ENCODE measurements at places on chromosomes 4 and X.
A peak's percentile ranks its signal among the peaks of the same experiment; 100 is the strongest.

- DNase-seq = no peak
Observed at GRCh38 chr4:139965789-139966188, 188.2 kb downstream of the MAML3 start.

DNA sequence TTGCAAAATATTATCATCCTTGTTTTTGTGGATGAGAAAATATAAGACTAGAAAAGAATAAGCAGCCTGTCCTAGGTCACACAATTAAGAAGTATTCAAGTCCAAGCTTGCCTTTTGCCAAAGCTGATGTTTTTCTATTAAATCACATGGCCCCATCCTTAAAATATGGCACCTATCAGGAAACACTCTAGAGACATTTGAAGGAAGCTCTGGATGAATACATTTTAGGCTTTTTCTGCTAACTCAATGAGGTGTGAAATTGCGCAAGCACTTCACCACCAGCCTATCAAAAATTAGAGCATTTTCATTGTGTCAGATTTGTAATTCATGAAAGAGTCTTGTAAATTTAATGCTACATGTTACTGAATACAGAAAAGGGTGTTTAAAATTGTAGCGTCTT, 251.1 kb upstream of the MAD2L1 start:
- no peak for DNase-seq

DNA sequence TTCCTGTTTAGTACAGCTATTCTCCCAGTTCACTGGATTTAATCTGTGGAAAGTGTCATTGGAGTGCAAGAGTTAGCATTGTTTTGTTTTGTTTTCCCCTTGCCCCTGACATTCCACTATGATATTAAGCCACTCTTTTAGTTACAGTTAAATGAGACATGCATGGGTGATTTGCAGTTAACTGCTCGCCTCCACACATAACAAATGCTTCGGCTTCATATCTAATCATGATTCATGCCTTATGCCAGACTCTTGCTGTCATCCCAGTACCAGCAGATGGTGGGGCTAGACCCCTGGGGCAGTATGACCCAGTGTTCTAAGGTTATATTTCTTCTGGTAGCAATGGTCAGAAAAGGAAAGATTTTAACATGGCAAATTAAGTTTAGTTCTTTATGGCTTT, 80.1 kb downstream of the RAP1GDS1 start:
- peak; percentile 57 for DNase-seq

- DNase-seq = peak; percentile 39
Observed at GRCh38 chr4:7803992-7804755, 135.5 kb downstream of the AFAP1 start.

DNA sequence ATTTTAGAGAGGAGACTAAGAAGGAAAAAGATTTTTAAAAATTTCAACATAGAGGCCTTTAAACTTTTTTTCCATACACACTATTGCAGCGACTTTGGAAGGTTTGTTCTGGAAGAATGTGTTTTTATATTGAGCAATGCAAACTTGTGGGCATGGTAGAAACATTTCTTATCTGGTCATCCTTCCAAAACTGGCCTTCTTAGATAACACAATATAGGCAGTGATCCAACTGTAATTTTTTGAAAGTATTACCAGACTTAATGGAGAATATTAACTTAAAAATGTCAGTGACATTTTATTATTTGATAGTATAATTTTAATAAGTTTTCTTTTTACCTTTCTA, 25.6 kb downstream of the FHDC1 start:
- DNase-seq = peak; percentile 43

DNA sequence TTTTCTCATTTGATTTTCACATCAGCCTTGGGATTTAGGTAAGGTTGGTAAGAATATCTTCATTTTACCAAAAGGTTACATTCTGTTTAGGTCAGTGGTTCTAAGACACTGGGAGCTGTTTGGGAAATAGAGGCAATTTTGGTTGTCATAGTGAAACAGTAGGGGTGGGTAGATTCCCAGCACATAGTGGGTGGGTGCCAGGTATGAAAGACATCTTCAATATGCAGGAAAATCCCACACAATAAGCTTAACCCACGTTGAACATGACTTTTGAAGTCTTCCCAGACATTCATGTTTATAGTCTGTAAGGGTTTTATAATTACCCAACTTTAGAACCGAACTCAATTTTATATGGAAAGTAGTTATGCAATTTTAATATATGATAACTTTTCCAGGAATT, 249.6 kb downstream of the SNCA start:
- DNase-seq = no peak

GRCh38 chrX:80807606-80807991, 2.1 kb downstream of the BRWD3 start:
- no peak for DNase-seq

DNA sequence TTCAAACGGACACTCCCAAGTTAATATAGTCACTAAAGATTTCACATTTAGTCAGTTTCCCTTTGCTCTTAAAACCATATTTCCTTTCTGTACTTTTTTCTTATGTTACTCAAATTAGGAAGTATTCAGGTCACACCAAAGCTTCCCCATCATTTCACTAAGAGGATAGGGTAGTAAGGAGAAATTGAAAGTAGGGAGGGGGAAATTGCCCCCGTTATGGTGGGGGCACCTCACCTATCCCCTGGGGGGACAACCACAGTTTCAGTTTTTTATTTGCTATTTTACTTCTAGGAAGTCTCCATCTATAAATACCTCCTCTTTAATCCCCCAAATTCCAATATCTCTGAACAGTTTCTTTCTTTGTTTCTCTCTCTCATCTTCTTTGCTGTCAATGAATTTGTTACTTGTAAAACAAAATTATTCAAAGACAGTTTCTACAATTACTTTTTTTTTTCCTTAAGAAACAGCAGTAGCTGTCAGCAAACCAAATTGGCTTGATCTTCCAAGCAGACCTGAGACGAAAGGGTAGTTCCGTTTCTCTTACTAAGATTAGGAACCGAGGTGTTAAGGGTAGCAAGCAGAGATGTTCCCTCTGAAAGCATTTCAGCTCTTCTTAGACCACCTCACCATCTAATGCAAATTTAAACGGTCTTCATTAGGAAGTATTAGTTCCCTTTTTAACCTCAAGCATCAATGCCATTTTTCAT, 160.2 kb upstream of the KLF3 start:
- no peak for DNase-seq

GRCh38 chr4:35689870-35690269, 554.4 kb downstream of the ARAP2 start:
- no peak for DNase-seq

- no peak for DNase-seq
Observed at GRCh38 chr4:176150704-176151103, 44.7 kb downstream of the SPATA4 start.

DNA sequence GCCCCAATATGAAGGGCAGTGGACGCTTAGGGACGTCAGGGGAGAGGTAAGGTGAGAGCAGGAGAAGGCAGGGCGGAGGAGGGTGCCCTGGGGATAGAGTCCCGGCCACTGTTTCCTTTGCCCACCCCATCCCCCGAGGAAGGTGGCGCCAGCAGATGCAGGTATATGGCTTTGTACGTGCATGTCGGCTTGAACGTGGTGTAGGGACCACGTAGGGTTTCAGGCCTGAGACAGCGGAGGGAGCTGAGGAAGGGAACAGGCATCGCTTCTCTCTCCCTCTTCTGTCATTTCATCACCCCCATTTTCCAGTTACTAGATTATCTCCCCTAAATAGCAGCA, 97.9 kb downstream of the PHKA2 start:
- no peak for DNase-seq

- DNase-seq = no peak
Observed at GRCh38 chrX:93932471-93933220, 258.6 kb downstream of the FAM133A start.

DNA sequence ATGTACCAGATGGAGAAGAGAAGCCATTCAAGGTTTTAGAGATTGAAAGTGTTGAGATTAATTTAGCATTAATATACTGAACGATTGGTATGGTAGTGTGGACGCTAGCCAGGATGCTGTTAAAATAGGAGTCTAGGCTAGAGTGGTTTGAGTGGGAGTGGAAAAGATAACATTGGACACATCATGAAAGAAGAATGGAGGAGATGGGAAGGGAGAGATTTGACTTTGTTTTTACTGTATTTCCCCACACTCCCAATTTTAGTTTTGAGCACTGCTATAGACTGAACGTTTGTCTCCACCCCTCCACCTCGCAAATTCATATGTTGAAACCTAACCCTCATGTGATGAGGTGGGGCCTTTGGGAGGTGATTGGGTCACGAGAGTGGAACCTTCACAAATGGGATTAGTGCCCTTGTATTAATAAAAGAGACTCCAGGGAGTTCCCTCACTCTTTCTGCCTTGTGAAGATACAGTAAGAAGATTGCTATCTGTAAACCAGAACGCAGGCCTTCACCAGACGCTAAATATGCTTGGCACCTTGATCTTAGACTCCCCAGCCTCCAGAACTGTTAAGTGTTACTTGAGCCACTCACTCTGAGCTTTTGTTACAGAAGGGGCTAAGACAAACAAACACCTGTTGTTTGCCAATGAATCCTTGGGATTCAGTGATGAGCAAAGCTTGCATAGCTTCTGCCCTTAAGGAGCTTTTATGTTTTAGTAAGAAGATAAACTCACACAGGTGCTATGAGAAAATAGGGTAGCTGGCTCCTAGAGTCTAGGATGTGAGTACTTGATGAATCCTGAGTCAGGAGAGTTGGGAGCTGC, 25.8 kb downstream of the USP9X start:
- peak; percentile 69 for DNase-seq

DNA sequence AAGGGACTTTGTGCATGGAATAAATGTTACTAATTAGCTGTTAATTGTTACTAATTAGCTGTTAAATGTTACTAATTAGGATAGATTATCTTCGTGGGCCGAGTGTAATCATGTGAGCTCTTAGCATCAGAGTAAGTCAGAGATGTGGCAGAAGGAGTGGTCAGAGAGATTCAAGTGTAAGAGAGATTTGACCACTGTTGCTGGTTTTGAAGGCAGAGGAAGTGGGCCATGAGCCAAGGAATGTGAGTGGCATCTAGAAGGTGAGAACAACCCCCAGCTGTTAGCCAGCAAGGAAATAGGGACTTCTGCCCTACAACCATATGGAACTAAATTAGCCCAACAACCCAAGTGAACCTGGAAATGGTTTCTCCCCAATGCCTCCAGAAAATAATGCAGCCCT, 28.2 kb downstream of the ODAPH start:
- DNase-seq = peak; percentile 33

DNA sequence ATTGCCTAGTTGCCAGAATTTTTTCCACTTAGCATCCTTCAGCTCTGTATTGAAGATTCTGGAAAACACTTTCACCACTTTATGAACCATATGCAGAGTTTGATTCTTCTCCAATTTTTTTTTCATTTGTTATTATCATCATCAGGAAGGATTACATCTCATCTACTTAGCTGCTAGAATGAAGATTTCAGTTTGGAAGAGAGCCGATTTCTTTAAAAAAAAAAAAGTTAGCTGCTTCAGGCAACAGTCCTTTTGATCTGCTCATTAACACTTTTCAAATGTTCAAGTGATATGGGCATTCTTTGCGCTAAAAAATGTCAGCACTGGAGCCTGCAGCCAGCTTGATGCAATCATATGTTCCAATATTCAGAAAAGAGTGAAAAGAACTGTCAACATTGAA, 76.2 kb downstream of the ANTXR2 start:
- no peak for DNase-seq

GRCh38 chr4:140078366-140078765, 75.6 kb downstream of the MAML3 start:
- no peak for DNase-seq

DNA sequence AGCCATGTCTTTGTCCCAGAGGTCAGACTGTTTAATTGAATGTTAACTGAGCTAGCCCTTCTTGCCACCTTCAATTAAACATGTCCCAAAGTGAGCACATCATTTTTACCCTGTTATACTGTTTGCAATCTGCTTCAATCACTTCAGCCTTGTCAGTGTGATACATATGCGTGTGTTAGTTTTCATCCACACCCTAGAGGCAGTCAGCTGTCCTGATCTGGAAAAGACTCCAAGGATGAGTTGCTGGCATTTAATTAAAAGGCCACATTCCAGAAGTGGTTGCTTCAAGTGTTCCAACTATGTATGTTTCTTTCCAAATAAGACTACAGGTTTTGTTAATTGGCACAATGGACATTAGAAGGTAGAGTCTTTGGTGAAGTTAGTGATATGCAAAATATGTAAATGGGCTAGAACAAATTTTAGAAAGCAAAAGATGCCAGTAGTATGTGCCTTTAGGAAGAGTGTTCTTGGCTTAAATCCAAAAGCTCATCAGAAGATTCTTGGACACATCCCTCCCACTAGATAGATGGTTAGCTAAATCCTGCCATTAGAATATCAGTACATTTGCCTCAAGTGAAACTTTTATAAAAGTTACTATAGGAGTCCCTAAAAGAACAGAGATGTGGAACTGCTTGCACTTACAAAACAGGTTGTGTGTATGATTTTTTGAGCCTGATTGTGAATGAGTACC, 79.5 kb upstream of the SLIT2 start:
- DNase-seq = no peak

DNA sequence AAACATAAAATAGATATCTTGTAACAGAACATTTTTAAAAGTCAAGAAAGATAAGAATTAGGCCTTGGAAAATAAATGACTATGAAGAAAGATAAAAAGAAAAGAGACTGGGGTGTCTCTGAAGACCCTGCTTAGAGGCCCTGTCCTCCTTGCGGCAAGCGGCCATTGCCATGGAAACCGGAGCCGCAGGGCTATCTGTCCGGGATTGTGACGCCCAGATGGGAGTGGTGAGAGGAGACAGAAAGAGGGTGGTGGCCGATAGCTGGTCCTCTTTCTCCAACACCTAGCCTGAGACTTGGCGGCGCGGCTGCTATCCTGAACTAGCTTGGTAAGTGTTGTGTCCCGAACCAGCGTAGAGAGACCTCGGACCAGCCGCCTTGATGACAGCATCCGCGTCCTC, at the start of gene DUSP21:
Gene DUSP21 (plus strand): TSS at position 269 of the 400 bp plus-strand sequence. CDS start 112 bp downstream, at position 381.
- DNase-seq = no peak

DNA sequence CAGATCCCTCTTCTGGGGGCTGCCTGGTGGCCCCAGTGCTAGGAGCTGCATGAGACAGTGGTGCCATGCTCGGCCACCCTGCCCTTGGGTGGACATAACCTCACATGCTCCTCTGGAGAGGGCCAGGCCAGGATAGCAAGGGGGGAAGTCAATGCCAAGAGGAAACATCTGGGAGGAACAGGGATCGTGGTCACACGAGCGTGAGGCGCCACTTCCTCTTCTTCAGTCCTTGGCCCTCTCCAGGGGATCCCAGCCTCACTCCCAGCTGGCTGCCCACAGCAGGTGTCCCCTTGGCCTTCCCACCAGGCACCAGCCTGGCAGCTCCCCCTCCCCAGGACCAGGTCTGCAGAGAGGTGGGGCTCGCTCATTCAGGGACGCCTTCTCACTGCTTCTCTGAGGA, 28.6 kb downstream of the TBC1D14 start:
- no peak for DNase-seq

DNA sequence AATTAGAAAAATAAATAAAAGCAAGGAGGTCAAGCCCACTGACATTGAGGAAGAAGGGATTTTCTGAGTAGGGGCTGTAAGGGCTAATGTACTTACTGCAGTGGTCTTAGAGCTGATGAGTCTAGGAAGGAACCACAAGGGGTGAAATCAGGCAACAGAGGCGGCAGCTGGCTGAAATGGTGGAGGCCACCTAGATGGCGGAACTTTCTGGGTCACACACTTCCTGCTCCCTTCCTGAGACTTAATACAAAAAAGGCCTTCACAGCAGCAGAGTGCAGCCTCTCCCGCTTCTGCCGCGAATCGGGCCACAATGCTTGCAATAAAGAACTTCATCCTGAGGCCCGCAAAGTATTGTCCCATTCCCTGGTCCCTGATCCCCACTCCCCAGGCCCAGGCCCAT, 15.4 kb downstream of the SNX12 start:
- DNase-seq = no peak

All from NCI-H226 (cell line).